Hindlimb muscle (tissue), 1 donor: ENCODE measurements at places on chromosomes 3 and 15.

GRCh38 chr3:102194760-102195159 lies 240.1 kb upstream of the ZPLD1 start:
- DNase-seq: no peak

- no peak for DNase-seq
Measured at GRCh38 chr3:198112031-198112430, 152.0 kb downstream of the LMLN start.

GRCh38 chr3:7546253-7546652 lies 685.3 kb downstream of the GRM7 start:
- peak; percentile 22 for DNase-seq

DNA sequence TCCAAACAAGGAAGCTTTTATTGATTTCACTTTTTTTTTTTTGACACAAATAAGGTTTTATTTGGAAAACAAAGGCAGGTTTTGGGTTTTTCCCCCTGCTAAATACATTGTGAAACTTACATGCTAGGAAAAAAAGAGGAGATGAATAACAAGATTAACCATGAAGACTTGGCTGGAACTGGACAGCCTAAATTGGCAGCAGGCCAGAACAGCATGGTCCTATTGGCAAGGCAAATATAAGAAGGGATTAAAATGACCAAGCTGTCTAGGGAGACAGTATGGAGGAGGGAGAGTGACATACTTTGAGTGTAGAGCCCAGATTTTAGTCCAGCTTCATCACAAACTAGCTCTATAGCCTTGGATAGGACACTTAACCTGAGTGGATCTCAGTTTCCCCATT lies 63.9 kb upstream of the BBX start:
- DNase-seq: no peak

DNA sequence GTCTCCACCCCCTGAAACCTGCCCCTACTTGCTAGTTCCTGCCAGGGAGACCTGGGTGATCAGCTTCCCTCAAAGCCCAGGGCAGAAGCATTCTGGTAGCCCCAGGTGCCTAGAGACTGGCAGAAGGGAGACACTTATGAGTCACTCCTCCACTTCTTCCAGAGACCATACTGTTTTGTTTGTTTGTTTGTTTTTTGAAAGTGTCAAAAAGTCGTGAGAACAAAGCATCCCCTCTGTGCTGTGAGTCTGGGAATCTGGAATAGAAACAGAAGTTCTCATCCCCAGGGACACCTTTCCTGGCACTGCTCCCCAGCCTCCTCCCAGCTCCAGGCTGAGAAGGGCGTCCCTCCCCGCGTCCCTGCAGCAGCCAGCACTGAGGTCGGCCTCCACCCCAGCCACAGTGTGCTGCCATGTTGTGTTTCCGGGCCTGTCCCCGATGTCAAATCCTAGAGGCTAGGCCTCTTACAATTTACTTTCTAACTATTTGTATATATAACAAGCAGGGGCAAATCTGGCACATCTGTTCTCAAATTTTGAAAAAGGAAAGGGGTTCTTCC lies 573.0 kb downstream of the RBMS3 start:
- no peak for DNase-seq

DNA sequence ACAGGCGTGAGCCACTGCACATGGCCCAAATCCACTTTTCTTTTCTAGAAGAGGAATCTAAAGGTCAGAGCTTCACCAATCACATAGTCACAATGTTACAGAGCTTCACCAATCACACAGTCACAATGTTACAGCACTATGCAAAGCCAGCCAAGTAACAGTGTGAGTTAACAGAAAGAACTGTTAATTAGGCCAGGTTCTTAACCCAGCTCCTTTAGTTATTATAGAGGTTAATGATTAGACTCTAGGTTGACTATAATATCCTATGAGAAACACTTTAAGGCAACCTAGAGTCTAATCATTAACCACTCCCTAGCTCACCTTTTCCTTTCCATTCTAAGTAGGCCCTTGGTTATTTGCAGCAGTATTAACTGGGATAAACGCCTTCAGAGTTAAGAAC lies 54.0 kb downstream of the TASOR start:
- no peak for DNase-seq

- DNase-seq: no peak
Measured at GRCh38 chr15:35458176-35458856, 87.6 kb downstream of the DPH6 start.

GRCh38 chr3:34066328-34066727 lies 267.9 kb downstream of the PDCD6IP start:
- no peak for DNase-seq

DNA sequence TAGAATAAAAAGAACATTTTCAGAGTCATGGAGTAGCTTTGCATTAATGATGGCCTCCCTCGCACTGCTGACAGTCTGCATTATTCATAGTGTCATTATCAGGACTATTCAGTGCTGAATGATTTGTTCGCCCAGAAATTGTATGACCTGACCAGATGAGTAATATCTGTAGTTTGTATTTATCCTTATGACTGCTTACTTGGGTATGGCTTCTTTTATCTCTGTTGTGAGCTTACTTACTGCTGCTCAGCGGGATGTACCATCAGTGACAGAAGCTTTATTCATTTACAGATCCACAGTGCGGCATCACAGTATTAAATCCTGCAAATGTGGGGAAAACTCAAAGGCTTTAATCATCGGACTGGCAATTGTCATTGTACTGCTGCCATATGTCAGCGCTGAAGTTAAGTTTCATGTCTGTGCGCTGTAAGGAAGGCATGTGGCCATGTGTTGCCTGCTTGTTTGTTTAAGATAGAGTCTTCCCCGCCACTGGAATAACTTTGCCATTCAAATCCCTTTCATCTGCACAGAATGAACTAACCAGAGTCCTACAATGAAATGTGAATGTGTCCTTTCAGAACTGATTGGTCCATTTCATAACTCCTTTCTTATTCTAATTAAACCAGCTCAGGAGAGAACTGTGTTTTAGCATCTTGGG lies 262.2 kb downstream of the CHL1 start:
- no peak for DNase-seq

GRCh38 chr3:47394881-47395280 lies 14.1 kb downstream of the PTPN23 start:
- DNase-seq: no peak

DNA sequence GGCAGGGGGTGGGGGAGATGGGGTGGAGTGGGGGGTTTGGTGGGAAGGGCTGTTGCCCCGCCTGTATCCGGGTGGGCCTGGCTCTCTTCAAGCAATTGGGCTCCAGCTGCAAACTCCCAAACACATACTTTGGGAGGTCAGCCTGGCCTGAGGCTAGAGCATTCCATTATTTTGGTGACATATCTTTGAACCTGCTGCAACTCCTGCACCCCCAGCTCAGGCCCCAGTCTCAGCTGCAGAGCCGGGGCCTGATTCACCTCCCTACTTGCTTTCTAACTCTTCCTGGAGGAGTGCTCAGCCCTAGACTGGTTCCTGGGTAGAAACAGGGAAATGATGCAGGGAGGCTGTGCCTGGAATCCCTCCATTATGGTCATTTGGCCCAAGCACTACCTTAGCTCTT lies 140.8 kb upstream of the PRR23C start:
- DNase-seq: no peak

DNA sequence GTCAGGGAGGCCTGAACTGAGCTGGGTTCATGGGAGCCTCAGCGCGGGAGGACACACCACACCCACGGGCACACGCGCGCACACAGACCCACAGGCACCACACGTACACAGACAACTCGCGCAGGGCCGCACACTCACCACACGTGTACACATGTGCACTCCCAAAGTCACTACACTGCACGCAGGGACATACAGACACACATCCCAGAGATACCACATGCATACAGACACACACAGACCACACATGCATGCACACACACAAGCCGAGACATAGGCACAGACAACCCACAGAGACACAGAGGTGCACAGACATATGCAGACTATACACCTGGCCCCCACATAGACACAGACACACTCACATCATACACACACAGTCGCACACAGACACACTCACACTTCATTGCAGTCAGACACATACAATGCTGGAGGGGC lies 1.1 kb upstream of the MGLL start:
- no peak for DNase-seq

DNA sequence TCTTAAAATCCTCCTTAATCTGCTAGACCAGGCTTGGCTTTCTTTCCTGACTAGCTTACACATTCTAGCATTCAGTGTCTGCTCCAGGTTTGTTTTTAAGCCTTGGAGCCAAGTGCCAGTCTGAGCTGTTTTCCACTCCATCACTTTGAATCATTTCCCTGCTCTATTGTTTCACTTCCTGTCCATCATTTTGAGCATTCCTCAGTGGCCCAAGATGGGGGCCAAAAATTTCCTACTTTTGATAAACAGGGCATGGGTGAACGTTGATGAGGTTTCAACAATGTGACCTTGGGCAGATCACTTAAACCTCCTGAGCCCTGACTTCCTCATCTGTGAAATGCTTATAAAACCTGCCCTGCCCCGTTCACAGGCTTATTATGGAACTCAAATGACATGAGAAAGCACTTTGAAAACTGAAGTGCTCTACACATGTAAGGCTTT lies 4.4 kb downstream of the CYP19A1 start:
- no peak for DNase-seq

GRCh38 chr3:9769426-9770275 lies at the start of gene CAMK1:
CAMK1 (minus strand) TSS chr3:9769947; CDS start chr3:9767749, 2,198 bp downstream.
- peak; percentile 85 for DNase-seq

- DNase-seq: no peak
Measured at GRCh38 chr15:50979041-50979440, 70.6 kb downstream of the AP4E1 start.

GRCh38 chr3:71582036-71582611 lies 1.4 kb downstream of the FOXP1 start:
- DNase-seq: peak; percentile 62

DNA sequence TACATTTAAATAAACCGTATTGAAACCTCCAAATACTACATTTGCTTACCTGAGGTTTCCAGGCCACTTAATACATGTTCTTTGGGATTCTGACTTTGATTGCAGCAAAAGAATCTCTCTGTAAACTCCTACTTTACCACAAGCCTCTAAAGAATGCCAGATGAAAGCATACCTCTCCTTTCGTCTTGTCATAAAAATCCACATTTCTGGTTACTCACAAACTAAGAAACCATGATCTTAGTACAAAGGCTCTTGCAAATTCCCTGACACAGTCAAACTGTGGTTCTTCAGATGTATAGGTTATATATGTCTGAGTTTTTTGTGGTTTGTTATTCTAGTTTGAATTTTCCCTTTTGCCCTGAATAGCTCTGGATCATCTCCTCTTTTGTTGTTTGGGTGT lies 188.4 kb downstream of the RAP2B start:
- no peak for DNase-seq

DNA sequence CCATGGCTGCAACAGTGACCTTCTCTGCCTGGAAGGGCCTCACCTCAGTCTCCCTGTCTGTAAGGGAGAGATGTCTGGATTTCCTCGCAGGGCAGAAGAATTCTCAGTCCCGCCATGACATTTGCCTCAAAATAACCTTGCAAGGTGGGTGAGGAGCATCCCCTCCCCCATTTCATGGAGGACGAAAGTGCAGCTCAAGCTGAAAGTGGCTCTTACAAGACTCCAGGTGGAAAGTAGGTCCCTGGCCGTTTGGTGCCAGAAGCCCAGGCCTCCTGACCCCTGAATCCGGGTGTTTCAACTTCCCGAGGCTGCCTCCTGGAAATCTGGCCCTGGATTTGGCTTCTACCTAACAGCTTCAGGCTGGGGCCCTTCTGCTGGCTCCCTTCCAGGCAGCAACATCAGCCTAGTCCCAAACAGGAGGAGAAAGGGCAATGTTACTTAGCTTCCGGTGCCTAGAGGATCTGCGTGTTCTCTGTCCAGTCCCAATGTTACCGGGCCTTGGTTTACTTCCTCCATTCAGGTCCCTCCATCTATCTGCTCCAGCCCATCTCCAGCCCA lies 769 bp upstream of the CSPG4 start:
- DNase-seq: peak; percentile 62

GRCh38 chr15:77974098-77974414 lies 103.5 kb downstream of the TBC1D2B start:
- no peak for DNase-seq

- peak; percentile 27 for DNase-seq
Measured at GRCh38 chr3:151871639-151872468, 1.6 kb upstream of the SUCNR1 start.
